ENCODE measurements at places on chromosomes 12 and 14. TPM values are rescaled to one million over a fixed set of nuclear protein-coding genes. Genes with fewer than 3 reads are reported as not detected.
A peak's percentile ranks its signal among the peaks of the same experiment; 100 is the strongest.

- no peaks in the 10 kb centered on the region for H3K36me3 ChIP-seq
- no peak for DNase-seq
- no peak overlapping the region for H3K27ac ChIP-seq
Measured at GRCh38 chr12:103244596-103244995, 251.2 kb downstream of the C12orf42 start.

GRCh38 chr14:74558655-74559054, 53.4 kb downstream of the LTBP2 start:
- H3K36me3 ChIP-seq = no peaks in the 10 kb centered on the region
- H3K4me3 ChIP-seq = no peak overlapping the region
- H3K27me3 ChIP-seq = no peaks in the 10 kb centered on the region
- no peak for DNase-seq
- H3K27ac ChIP-seq = no peak overlapping the region
- no peaks in the 10 kb centered on the region for H3K4me1 ChIP-seq

DNA sequence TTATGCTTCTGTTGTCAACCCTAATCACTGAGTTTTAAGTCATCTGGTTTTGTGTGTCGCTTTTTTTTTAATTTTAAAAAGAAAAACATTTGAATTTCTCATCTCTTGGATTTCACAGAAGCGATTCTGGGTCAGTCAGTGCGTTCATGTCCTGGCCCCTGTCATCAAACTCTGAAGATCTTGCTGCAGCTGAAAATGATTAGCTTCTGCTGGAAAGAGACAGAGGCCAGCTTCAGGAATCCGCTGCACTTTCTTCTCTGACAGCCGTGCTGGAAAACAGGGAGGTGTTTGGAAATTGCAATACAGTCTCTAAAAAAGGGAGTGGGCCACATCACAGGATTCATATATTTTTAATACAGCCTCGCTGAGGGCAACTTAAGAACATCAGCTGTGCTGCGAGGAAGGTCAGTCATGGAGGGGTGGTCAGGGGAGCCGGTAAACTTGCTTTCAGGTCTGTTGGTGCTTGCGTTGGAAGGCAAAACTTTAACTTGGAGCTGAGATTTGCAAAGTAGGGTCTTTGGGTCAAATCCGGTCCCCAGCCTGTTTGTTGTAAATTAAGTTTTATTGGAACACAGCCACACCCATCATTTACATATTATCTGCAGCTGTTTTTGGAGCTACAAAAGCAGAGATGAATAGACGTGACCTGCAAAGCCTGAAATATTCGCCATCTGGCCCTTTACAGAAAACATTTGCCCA, 190.8 kb downstream of the AACS start:
- no peaks in the 10 kb centered on the region for H3K27me3 ChIP-seq
- no peaks in the 10 kb centered on the region for H3K4me1 ChIP-seq
- no peak overlapping the region for H3K4me3 ChIP-seq

DNA sequence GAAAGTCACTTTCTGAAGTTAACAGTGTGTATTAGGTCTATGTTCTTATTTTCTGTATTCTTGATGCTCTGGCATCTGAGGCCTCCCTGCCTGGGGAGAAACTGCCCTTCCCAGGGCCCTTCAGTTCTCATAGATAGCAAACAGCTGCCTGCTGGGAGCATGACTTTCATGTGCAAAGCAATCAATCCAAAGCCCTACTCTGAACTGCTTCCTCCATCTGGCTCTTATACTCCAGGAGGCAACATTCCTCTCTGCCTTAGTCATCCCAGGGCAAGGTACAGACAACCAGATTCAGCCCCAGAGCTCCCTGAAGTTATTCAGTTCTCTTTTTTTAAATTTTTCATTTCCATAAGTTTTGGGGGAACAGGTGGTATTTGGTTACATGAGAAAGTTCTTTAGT, 41.7 kb upstream of the RIN3 start:
- peak; percentile 52 for DNase-seq
- H3K4me3 ChIP-seq = no peak overlapping the region
- no peaks in the 10 kb centered on the region for H3K27me3 ChIP-seq
- no peaks in the 10 kb centered on the region for H3K4me1 ChIP-seq

- H3K27me3 ChIP-seq = no peaks in the 10 kb centered on the region
- peak overlapping the region; percentile 80 for H3K27ac ChIP-seq
- peak; percentile 76 for DNase-seq
- H3K4me3 ChIP-seq = peak overlapping the region; percentile 91
- no peaks in the 10 kb centered on the region for H3K4me1 ChIP-seq
- no peaks in the 10 kb centered on the region for H3K36me3 ChIP-seq
Measured at GRCh38 chr12:96194971-96195844, 1.0 kb downstream of the ELK3 start.

GRCh38 chr12:122681814-122682213, 21.3 kb downstream of the HCAR2 start:
- no peaks in the 10 kb centered on the region for H3K4me1 ChIP-seq
- H3K27ac ChIP-seq = no peak overlapping the region
- H3K36me3 ChIP-seq = no peaks in the 10 kb centered on the region
- no peaks in the 10 kb centered on the region for H3K27me3 ChIP-seq

- H3K36me3 ChIP-seq = no peaks in the 10 kb centered on the region
- H3K27ac ChIP-seq = peak overlapping the region; percentile 77
- H3K4me1 ChIP-seq = no peaks in the 10 kb centered on the region
- no peaks in the 10 kb centered on the region for H3K27me3 ChIP-seq
- peak overlapping the region; percentile 17 for H3K4me3 ChIP-seq
Measured at GRCh38 chr12:30822385-30823155, 67.8 kb upstream of the CAPRIN2 start.

- no peaks in the 10 kb centered on the region for H3K36me3 ChIP-seq
- no peaks in the 10 kb centered on the region for H3K27me3 ChIP-seq
- H3K27ac ChIP-seq = peak overlapping the region; percentile 73
- DNase-seq = peak; percentile 84
- peaks cover 72% of the 10 kb centered on the region for H3K4me1 ChIP-seq
Measured at GRCh38 chr14:64762044-64763034, 58.1 kb downstream of the PLEKHG3 start.

CLEC12A gene
- 1.3 TPM for total RNA-seq

PRH2 gene
- not detected for total RNA-seq
